ENCODE measurements at places on chromosomes 12 and 14.

GRCh38 chr12:5455045-5455444 is 23.1 kb downstream of the NTF3 start:
- no peak for DNase-seq

DNA sequence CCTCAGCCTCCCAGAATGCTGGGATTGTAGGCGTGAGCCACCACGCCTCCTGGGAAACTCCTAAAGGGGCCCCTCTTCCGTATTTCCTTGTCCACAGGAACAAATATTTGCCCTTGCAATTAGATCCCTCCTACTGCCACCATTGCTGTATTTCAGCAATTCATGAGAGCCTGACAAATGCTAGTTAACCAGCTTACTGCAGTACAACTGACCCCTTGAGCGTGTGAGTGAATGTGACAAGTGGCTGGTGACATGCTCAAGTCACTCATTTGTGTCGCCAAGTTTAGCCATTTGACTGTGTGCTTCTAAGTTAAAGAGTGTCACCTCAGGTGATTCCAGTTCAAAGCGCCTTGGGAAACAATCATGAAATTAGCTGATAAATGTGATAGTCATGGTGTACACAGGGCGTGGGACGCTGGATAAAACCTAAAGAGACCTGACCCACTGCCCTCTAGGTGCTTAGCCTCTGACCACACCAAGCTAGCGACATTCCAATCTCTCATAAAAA is 56.1 kb upstream of the MAP1LC3B2 start:
- DNase-seq = no peak

GRCh38 chr12:68350753-68351152 is 18.6 kb upstream of the MDM1 start:
- DNase-seq = no peak

GRCh38 chr12:68290126-68290525 is 36.7 kb upstream of the IL22 start:
- DNase-seq = no peak

DNA sequence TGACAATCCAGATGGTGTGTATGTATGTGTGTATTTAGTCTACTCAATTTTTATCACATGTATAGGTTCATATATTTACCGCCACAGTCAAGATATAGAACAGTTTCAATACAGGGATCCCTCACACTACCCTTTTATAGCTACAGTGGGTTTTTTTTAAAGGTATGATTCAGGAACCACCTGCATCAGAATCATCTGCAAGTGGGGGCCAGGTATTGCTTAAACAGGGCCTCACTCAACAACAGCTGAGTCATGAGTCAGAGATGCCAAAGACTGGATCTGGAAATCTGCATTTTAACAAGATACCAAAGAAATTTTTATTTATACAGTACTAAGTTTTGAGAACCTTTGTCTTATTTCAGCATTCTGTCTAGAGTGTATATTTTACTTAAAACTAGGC is 117.6 kb downstream of the SLC35F4 start:
- DNase-seq = peak; percentile 3

DNA sequence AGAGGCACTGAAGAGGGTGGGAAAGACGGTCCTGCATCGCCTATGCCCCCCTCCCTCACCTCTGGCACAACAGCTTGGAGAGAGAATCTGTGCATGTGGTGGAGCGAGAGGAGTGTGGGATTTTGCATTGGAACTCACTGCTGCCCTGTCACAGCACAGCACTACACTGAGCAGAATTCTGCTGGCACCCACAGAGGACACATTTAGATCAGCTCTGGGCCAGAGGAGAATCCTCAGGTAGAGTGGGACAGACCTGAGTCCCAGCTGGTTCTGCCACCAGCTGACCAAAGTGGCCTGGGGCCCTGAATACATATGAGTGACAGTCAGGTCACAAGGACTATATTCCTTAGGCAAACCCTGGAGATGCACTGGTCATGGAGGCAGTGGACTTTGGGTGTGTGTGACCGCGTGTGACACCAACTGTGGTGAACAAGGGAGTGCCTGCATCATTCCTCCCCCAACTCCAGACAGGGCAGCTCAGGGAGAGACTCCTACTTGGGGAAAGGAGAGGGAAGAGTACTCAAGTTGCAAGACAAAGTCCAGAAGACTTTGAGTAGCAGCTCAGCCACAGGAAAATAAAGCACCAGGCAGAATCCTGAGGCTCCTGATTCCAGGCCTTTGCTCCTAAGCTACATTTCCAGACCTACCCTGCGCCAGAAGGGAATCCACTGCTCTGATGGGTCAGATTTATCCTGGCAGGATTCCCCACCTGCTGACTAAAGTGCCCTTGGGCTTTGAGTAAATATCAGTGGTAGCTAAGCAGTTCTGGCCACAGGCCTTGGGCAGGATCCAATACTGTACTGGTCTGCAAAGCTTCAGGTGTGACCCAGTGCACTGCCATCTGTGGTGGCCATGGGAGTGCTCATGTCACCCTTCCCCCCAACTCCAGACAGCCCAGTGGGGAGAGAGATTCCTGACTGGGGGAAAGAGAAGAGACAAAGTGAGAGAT is 10.6 kb upstream of the ACOT1 start:
- DNase-seq = no peak

GRCh38 chr14:33685026-33685425 is 265.8 kb downstream of the EGLN3 start:
- no peak for DNase-seq

DNA sequence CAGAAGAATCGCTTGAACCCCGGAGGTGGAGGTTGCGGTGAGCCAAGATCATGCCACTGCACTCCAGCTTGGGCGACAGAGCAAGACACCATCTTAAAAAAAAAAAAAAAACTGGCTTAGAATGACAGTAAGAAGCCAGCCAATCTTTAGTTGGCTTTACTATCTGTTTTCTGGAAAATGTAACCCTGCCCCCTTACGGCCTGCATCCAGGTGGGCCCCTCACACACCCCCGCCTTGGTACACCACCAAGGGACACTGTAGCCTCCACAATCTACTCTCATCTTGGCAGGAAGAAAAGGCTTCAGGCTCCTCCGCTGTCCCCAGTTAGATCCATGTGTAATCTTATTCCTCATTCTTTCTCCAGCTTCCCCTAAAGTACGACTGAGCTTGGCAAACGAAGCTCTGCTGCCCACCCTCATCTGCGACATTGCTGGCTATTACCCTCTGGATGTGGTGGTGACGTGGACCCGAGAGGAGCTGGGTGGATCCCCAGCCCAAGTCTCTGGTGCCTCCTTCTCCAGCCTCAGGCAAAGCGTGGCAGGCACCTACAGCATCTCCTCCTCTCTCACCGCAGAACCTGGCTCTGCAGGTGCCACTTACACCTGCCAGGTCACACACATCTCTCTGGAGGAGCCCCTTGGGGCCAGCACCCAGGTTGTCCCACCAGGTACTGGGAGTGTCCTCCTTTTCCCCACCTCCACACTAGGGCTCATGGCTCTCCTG is 6.6 kb downstream of the TAPBPL start:
- no peak for DNase-seq

GRCh38 chr12:102682366-102683289 is 202.3 kb upstream of the IGF1 start:
- DNase-seq = no peak

GRCh38 chr14:55946231-55946630 is 172.0 kb upstream of the PELI2 start:
- no peak for DNase-seq

DNA sequence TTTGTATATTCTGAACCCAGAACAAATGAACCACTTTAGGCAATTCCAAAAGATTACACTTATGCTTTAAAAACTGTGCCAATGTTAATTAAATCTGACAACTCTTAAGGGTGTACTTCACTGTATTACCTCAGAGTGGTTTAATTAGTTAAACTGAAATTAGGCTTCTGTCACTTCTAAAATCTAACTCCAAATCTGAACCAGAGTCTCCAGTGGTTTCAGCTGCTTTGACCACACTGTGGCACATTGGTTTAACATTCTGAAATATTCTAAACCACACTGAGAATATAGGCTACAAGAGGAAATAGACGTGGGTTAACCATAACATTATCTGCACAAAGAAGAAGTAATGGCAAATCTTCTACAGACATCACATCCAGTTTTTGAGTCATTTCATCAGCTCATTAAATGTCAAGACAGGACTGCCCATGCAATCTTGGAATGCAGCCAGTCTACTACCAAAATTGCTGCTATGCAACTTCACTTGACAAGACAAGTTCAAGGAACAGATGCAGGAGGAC is 94.8 kb downstream of the LRP6 start:
- DNase-seq = no peak

DNA sequence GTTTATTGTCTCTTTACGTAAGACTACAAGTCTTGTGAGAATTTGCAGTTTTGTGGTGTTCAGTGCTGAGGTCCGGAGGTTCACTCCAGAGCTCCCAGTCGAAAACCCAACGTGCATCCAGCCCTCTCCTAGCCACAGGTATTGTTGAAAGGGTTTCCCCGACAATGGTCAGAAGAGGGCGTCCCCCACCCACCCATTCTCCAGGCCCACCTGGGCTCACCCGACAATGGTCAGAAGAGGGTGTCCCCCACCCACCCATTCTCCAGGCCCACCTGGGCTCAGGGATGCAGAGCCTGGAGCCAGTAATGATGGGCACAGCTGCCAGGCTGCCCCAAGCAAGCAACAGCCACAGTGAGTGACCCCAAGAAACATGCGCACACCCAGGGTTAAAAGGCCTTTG is 126.8 kb upstream of the EVL start:
- no peak for DNase-seq

DNA sequence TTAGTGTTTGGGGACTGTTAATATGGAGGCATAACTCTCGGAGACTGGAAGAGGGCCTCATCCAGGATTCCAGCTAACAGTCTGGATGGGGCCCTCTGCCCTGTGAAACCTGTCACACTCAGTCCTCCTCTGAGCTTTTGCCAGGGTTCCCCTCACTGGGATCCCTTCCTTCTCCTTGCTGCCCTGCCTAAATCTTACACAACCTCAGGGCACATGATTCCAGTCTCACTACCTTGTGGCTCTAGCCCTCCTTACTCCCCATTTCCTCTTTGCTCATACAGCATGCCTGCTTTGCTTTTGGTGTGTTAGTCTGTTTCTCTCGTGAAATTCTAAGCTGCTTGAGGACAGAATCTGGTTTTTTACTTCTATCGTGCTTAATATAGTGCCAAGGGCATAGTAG is 942 bp upstream of the GSG1 start:
- DNase-seq = no peak

GRCh38 chr12:107115119-107115518 is 21.8 kb upstream of the CRY1 start:
- DNase-seq = no peak

DNA sequence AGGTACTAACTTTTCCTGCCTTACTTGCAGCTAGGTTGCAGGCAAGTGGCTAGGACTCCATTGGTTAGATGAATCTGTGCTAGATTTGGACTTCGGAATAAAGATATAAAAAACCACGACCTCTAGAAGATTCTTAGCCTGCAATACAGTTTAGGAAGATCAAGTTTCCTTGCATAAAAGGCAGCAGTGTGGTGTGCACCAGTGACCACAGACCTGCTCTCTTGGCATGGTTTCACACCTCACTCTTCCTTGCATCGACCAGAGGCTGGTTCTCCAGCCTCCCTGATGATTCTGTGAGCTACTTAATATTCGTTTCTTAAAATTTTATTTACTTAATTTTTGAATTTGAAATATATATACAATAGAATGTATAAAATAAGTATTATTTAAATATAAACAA is 9.8 kb downstream of the KLHDC1 start:
- no peak for DNase-seq

DNA sequence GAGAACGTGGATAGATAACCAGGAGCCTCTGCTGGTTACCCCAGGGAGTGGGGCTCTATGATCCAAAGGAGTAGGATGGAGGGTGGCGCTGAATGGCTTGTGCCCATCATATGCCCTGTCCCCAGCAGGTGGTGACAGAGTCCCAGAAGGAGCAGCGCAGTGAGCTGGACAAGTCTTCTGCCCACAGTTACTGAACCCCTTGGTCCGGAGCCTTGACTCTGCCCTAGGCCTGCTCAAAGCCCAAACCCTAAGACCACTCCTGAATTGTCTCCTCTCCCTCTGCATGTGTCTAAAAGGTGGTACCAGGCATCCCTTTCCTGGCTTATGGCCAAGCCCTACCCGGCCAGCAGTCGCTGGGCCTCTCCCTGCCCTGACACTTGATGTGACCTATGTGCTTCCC is 3.2 kb downstream of the PRPH start:
- no peak for DNase-seq
